ENCODE measurements at places on chromosomes 3 and 15. TPM values are rescaled to one million over a fixed set of nuclear protein-coding genes. Genes with fewer than 3 reads are reported as not detected.

Gene B3GALNT1
- 6.5 TPM for total RNA-seq

Gene SERP1
- total RNA-seq: 101 TPM

Gene GPR156
- not detected for total RNA-seq

Gene WDR72
- not detected for total RNA-seq

Gene MAP6D1
- total RNA-seq: 0.58 TPM

Gene CX3CR1
- 0.89 TPM for total RNA-seq

Gene HMCES
- total RNA-seq: 53.1 TPM

Gene IL5RA
- not detected for total RNA-seq

Gene MELTF
- 8.5 TPM for total RNA-seq

Gene CYP8B1
- total RNA-seq: not detected

Gene USP19
- total RNA-seq: 66.8 TPM

Gene C3orf70
- total RNA-seq: not detected
